ENCODE measurements at places on chromosomes 11 and 22. TPM values are rescaled to one million over a fixed set of nuclear protein-coding genes. Genes with fewer than 3 reads are reported as not detected.
A peak's percentile ranks its signal among the peaks of the same experiment; 100 is the strongest.

- H3K4me1 ChIP-seq: peaks cover 24% of the 10 kb centered on the region
- H3K27ac ChIP-seq: peak overlapping the region; percentile 18
- H3K36me3 ChIP-seq: no peaks in the 10 kb centered on the region
- H3K4me3 ChIP-seq: no peak overlapping the region
- no peaks in the 10 kb centered on the region for H3K27me3 ChIP-seq
- DNase-seq: no peak
Observed at GRCh38 chr11:17805873-17806272, 71.3 kb downstream of the KCNC1 start.

GRCh38 chr11:73184953-73185671 lies 33.0 kb upstream of the P2RY2 start:
- no peaks in the 10 kb centered on the region for H3K36me3 ChIP-seq
- no peaks in the 10 kb centered on the region for H3K4me1 ChIP-seq
- H3K27ac ChIP-seq: no peak overlapping the region

DNA sequence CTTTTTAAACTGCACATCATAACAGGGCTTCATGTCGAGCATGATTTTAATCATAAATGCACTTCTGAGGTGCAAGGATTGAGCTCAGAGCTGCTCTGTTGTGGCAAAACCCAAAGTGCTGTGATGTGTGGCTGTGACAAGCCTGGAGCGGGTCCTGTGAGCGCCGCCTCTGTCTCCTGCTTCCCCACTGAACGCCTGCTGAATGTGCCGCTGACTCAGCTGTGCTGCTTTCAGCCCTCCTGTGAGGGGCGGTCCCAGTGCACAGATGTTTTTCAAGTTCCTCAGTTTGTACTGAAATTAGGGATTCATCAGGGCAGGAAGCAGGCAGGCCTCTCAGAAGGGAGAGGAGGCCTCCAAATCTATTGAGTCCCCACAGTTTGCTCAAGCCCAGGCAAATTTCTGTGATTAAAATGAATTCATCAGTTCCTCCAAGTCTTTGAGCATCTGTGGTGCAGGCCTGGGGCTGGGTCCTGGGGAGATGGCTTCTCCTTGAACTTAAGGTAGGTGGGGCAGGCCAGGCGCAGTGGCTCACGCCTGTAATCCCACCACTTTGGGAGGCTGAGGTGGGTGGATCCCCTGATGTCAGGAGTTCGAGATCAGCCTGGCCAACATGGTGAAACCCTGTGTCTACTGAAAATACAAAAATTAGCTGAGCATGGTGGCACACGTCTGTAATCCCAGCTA lies 3.0 kb upstream of the GTSE1 start:
- no peak overlapping the region for H3K27ac ChIP-seq
- H3K27me3 ChIP-seq: no peaks in the 10 kb centered on the region
- peaks cover 28% of the 10 kb centered on the region for H3K36me3 ChIP-seq
- no peak overlapping the region for H3K4me3 ChIP-seq
- H3K4me1 ChIP-seq: no peaks in the 10 kb centered on the region

DNA sequence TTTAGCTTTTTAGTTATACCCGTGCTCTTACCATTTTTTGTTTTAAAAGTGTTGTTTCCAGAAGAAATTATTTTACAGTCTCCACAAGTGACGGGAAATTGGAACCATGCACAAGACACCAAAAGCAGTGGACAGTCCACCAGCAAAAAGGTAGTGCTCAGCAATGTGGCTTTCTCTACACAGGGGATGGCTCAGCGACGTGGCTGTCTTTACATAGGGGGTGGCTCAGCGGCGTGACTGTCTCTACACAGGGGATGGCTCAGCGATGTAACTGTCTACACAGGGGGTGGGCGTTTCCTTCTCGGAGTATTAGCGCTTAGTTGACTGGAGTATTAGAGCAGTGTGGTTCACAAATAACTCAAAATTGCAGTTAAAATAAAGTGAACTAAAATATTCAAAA lies 36.0 kb upstream of the PANX2 start:
- no peak overlapping the region for H3K27ac ChIP-seq
- no peak for DNase-seq
- no peak overlapping the region for H3K4me3 ChIP-seq
- no peaks in the 10 kb centered on the region for H3K4me1 ChIP-seq

DNA sequence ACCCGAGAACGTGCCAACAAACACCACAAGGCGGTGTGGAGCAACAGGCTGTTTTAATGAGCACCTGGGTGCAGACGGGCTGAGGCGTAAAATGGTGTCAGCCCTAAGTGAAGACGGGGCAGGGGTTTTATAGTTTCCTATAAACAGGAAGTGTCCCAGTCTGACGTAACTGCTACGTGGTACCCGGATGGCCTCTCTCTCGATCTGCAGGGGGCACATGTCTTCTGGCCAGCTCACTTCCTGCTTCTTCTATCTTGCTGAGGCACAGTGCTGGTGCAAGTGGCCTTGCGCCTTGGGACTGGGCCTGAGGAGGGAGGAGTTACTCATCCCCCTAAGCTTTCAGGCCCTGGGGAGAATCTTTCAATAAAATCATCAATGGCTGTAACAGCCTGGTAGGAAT lies 20.9 kb downstream of the OOSP3 start:
- no peaks in the 10 kb centered on the region for H3K27me3 ChIP-seq
- H3K4me1 ChIP-seq: no peaks in the 10 kb centered on the region
- H3K36me3 ChIP-seq: no peaks in the 10 kb centered on the region

DNA sequence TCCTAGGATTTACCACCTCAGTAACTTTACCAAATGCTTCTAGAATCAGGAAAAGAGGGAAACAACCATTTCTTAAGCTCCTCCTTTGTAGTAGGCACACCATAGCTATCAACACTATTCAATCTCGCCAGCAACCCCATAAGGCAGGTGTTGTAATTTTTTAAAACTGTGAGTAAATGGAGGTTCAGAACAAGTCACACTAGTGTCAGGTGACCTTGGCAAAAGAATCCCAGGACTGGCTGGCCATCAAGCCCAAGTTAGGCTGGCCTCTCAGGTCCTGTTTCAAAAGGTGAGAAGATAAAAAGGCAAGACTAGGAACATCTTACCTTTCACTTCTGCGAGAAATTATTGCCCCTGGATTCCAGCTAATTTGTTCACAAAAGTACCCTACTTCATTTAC lies 713 bp downstream of the TOP3B start:
- H3K4me3 ChIP-seq: peak overlapping the region; percentile 85
- no peaks in the 10 kb centered on the region for H3K27me3 ChIP-seq
- peaks cover 13% of the 10 kb centered on the region for H3K4me1 ChIP-seq
- H3K27ac ChIP-seq: no peak overlapping the region

GRCh38 chr11:117716521-117717440 lies 80.2 kb downstream of the DSCAML1 start:
- no peaks in the 10 kb centered on the region for H3K27me3 ChIP-seq
- no peaks in the 10 kb centered on the region for H3K4me1 ChIP-seq
- H3K36me3 ChIP-seq: no peaks in the 10 kb centered on the region

- H3K4me3 ChIP-seq: no peak overlapping the region
- H3K36me3 ChIP-seq: no peaks in the 10 kb centered on the region
- no peaks in the 10 kb centered on the region for H3K4me1 ChIP-seq
- DNase-seq: no peak
Observed at GRCh38 chr11:73956876-73957653, 6.2 kb downstream of the DNAJB13 start.

DNA sequence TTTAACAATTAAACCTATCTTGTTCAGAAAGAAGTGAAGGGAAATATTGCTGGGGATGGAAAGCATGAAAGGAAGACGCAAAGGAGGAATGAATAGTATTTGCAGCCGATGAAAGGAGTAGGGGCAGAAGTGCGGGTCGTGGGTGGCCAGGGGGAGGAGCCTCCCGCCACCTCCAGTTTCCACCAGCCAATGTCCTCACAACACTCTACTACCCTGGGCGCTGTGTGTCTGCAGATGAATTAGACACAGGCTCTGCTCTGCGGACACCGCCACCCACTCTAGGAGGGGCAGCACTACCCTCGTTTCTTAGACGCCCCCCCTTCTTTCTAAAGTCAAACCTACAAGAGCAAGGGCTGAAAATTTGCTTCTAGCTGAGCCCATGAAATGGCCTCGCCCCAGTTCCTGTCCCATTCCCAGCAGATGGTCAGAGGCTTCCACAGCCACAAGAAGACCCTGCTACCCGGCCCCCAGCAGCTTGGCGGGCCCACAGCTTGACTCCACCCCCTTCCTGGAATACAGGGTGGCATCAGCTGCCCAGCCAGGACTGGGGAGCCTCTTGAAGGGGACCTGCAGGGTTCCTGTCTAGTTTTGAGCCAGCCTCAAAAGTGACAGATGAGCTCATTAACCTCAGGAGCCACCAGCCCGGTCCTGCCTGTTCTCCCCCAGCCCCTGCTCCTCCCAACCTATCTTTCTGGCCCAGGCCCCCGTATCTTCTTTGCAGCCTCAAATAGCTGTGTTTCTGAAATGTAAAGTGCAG lies 268.1 kb downstream of the BUD13 start:
- H3K4me3 ChIP-seq: no peak overlapping the region
- peaks cover 11% of the 10 kb centered on the region for H3K4me1 ChIP-seq
- no peaks in the 10 kb centered on the region for H3K27me3 ChIP-seq
- no peaks in the 10 kb centered on the region for H3K36me3 ChIP-seq
- DNase-seq: no peak

DNA sequence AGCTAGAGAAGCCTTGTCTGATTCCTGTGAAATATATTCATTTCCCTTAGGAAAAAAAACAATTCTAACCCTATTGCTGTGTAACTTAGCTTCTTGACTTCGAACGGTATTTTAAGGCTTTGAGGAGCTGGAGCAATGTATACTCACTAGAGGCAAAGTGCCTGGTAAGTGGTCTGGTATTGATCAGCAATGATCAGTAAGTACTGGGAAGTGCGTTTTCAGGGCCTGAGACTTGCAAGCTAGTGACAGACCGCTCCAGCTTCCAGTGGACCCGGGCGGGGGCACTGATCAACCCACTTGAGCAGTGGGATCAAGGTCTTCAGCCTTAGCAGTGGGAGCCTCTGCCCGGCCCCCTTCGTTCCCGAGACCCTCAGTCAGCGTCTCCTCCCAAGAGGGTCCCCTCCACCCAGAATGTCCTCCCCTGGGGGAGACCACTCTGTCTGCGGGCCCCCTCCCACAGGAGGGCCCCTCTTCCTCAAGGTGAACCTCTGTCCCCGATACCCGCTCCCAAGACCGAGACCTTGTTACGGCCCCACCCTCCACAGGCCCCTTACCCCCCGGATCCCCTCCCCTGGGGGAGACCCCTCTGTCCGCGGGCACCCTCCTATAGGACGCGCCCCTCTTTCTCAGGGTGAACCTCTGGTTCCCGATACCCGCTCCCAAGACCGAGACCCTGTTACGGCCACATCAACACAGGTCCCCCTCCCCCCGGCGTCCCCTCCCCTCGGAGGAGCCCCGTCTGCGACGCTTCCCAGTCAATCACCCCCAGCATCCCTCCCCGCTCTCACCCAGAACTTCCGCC lies 452 bp upstream of the ATXN10 start:
- H3K27me3 ChIP-seq: no peaks in the 10 kb centered on the region
- peak overlapping the region; percentile 85 for H3K4me3 ChIP-seq
- peak; percentile 64 for DNase-seq
- peaks cover 26% of the 10 kb centered on the region for H3K4me1 ChIP-seq
- peak overlapping the region; percentile 94 for H3K27ac ChIP-seq

GRCh38 chr11:6735306-6735705 lies 36.5 kb downstream of the OR2AG2 start:
- DNase-seq: no peak
- no peak overlapping the region for H3K4me3 ChIP-seq
- H3K36me3 ChIP-seq: no peaks in the 10 kb centered on the region
- no peaks in the 10 kb centered on the region for H3K4me1 ChIP-seq
- H3K27me3 ChIP-seq: no peaks in the 10 kb centered on the region
- no peak overlapping the region for H3K27ac ChIP-seq

DNA sequence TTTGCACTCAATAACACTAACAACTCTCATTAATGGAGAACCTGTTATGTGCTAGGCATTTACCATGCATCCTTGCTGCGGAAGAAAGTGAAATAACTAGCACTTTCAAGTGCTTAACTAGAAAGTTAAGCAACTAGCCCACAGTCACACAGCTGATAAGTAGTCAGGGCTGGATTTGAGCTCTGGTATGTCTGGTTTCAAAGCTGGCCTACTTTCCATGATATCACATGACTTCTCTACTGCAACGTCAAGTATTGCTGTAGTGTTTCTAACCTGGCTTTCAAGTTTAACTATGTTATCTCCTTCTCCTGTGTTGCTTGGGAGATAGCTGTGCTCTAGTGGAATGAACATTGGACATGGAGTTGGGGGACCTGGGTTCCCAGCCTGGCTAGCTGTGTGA lies 12.1 kb downstream of the SLC15A3 start:
- H3K4me1 ChIP-seq: no peaks in the 10 kb centered on the region
- H3K4me3 ChIP-seq: no peak overlapping the region
- H3K27me3 ChIP-seq: no peaks in the 10 kb centered on the region
- no peak for DNase-seq
- peaks cover 8% of the 10 kb centered on the region for H3K36me3 ChIP-seq
- H3K27ac ChIP-seq: no peak overlapping the region

DNA sequence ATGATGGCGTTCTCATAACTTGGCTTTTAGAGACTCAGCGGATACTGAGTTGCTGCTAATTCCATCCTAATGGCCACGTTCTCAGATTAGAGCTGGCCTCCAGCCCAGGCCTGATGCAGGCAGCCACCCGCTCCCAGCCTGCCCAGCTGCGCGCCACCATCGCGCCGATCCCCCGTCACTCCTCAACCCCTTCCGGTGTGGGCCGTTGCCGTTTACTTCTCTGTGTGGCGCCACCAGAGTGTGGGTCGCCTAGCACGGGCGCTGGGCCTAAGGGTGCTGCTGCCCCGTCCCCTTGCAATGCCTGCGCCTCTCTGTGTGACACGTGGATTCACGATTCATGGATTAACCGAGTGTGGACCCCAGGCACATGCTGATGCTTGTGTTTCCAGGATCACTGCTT lies 1116.0 kb downstream of the BRD1 start:
- H3K36me3 ChIP-seq: no peaks in the 10 kb centered on the region
- H3K27me3 ChIP-seq: no peaks in the 10 kb centered on the region
- H3K27ac ChIP-seq: no peak overlapping the region
- H3K4me1 ChIP-seq: no peaks in the 10 kb centered on the region
- DNase-seq: no peak

GRCh38 chr11:16528639-16529038 lies 172.3 kb upstream of the SOX6 start:
- DNase-seq: no peak
- no peaks in the 10 kb centered on the region for H3K36me3 ChIP-seq
- no peak overlapping the region for H3K4me3 ChIP-seq
- H3K4me1 ChIP-seq: no peaks in the 10 kb centered on the region

GRCh38 chr11:16001899-16002426 lies 354.4 kb downstream of the SOX6 start:
- no peak for DNase-seq
- peak overlapping the region; percentile 69 for H3K27ac ChIP-seq
- H3K27me3 ChIP-seq: no peaks in the 10 kb centered on the region
- H3K4me1 ChIP-seq: no peaks in the 10 kb centered on the region

NPAS4 gene
- total RNA-seq: not detected

C11orf91 gene
- total RNA-seq: not detected

OR51E2 gene
- not detected for total RNA-seq

SPTBN2 gene
- total RNA-seq: 3.3 TPM

CDC42EP2 gene
- 14.4 TPM for total RNA-seq

PAX6 gene
- not detected for total RNA-seq

OR5AK2 gene
- not detected for total RNA-seq

CHRM1 gene
- total RNA-seq: not detected

GDPD4 gene
- not detected for total RNA-seq

KCNQ1 gene
- total RNA-seq: 12.7 TPM

SLC25A18 gene
- total RNA-seq: 0.59 TPM

GPHA2 gene
- not detected for total RNA-seq

TMEM86A gene
- 4.6 TPM for total RNA-seq

All from right atrium auricular region (tissue), 2 donors.